ENCODE measurements at places on chromosomes 16 and 17.

GRCh38 chr16:11708421-11708820 lies 34.2 kb downstream of the TXNDC11 start:
- DNase-seq, result no peak

GRCh38 chr16:35196313-35196712 lies 1736.9 kb downstream of the TP53TG3F start:
- no peak for DNase-seq

DNA sequence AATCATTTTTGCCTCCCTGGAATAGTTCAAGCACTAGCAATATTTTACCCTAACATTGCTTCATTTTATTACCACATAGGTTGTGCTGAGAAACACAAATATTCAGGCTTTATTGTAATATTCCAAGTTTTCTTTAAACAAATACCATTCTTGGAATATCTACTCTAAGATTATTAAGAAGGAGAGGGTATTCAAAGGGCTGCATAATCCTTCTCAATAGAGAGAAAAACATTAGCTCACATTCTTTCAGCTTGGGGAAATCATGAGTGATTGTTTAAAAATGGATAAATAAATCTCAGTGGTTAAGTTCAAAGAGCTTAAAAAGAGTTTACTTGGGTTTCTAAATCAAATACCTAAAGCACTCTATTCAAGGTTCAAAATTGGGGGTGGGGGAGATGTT lies 111.9 kb upstream of the CORO6 start:
- no peak for DNase-seq

DNA sequence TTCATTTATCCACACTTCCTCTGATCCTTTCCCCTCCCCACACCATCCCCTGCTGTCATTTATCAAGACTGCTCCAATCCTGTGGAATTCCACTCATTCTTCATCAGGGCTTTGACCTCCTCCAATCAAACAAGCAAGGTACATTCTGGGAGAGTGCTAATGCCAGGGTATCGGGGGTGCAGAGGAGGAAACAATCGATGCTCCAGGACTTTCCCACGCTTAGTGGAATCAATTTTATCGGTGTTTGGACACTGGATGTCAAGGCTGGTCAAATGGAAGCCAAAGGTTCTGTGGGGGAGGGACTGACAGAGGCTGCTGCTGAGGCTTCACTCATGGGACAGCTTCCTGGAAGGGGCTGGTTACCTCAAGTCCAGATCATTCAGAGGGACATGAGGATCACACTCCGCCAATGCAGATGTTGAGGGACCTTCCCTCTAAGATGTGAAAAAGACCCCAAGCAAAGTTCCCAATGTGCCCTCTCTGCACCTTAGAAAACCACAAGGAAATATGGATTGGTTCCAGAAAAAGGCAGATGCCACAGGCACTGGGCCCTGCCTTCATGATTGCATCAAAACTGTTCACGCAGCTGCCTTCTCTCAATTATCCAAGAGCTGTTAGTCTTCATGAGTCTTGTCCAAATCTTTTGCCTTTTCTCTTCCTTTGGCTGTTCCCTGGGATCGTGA lies 44.7 kb upstream of the SOX9 start:
- DNase-seq, result no peak

GRCh38 chr17:37567137-37567536 lies 42.1 kb downstream of the SYNRG start:
- no peak for DNase-seq

DNA sequence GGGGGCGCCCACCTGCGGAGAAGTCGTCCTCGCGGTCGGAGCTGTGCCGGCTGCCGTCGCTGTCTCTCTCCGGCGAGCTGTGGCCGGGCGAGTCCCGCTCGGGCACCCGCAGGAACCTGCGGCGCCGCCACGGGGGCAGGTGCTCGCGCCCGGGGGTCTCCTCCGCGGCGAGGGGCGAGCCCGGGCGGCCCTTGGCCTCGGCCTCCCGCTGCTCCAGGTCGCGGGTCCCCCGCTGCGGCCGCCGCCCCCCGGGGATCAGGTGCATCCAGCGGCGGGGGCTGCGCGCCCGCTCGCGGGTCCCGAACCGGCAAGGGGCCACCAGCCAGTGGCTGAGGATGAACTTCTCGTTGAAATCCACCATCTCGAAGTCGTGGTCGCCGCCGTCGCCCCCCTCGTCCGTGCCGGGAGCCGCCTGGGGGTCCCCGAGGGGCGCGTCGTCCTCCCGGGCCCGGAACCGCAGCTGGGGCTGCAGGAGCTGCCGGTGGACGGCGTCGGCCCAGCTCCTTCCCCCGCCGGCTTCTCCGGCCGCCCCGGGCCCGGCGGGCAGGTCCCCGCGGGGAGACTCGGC lies 41.4 kb upstream of the BHLHA9 start:
- DNase-seq, result no peak

GRCh38 chr17:50833510-50834428 lies 1.6 kb upstream of the WFIKKN2 start:
- DNase-seq, result no peak

GRCh38 chr16:68445458-68445857 lies 2.9 kb downstream of the SMPD3 start:
- peak; percentile 58 for DNase-seq

DNA sequence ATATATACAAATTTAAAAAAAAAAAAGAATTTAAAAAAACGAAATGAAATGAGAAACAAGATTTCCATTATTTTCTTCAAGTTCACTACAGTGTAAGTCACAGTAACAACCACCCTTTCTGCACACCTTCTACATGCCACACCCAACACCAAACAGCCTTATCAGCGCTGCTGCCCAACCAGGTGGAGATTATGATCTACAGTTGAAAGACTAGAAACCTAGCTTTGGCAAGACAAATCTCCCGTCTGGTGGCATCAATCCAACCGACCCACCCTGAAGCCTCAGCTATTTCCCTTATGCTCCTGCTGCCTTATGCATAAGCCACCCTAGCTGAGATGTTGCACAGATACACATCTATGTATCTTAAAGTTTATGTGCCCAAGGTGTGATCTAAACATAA lies 60.8 kb downstream of the PARN start:
- no peak for DNase-seq

DNA sequence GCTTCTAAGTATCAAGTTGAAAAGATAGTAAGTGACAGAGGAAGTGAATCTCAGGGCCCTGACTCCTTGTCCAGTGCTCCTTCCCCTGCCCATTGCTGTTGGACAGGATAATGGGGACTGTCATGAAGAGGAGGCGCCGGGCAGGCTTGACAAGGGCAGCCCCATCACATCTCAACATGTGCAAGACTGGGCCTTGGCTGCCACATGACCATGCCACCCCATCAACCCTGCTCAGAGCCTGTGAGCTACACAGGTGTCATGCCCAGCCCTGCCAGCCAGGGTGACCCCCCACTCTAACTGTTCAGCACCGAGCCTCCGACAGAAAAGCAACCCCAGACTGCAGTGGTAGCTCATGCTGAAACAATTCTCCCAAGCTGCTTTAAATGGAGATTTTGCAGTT lies 171.6 kb downstream of the C16orf78 start:
- no peak for DNase-seq

DNA sequence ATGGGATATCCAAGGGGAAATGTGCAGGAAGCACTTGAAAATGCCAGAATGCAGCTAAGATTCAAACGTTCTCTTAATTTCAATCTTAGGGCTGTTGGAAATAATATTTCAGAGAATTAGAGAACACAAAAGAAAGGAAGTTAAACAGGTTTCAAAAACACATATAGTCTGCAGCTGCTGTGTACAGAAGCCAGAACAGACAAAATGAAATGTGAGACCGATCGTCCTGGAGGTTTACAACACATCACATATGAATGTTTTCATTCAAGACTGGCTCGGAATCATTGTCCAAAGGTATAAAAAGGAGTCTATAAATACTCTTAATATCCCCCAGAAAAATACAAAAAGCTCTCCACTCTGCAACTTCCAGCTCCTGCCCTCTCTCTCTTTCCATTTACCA lies 14.3 kb downstream of the CYTH1 start:
- DNase-seq, result no peak

DNA sequence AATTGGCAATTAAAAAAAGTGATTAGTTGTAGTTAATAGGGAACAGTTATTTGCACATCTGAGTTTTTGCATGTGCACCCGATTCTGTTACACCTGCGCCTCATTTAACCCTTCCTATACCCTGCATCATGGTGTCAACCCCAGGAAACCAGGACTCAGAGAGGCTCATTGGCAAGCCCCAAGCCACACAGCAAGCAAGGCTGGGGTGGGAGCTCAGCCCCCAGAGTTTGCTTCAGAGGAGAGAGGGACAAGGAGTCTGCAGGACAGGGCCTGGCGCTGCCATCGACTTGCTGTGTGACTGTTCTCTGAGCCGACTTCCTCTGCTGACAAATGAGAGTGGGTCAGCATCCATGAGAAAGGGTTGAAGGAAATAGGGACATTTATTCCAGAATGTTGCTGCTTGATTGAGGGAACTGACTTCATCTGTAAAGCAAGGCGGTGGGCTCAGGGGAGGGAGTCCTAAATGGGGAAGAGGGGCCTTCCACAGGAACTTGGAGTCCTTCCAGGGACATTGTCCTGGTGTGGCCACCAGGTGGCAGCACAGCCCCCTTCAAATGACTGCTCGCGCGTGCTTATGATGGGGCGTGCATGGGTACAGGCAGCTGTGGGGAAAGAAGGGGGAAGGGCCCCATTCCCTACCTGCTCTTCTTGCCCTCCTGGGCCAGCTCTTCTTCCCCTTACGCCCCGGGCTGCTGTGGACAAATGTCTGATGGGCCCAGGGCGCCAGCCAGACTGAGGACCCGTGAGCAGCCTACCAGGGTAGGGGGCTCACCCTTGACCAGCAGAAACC lies 51.6 kb downstream of the NT5M start:
- DNase-seq, result peak; percentile 49
